ENCODE measurements at places on chromosomes 11 and 22.

- peak; percentile 24 for DNase-seq
These were observed 387.6 kb upstream of the DDI1 start for GRCh38 chr11:103648670-103649400.

DNA sequence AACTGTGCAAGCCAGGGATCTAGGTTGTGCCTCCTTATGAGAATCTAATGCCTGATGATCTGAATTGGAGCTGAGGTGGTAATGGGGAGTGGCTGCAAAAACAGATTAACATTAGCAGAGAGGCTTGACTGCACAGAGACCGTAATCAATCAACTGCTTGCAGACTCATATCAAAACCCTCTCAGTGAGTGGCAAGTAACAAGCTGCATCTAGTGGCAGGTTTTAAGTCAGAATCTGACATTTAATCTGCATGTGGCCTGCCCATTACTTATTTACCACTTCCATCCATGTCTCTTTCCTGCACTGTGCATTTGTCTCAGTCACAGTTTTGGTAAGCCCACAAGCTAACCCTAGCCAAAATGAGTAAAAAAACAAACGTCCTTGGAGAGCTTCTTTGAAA is 11.2 kb downstream of the C11orf58 start:
- no peak for DNase-seq

DNA sequence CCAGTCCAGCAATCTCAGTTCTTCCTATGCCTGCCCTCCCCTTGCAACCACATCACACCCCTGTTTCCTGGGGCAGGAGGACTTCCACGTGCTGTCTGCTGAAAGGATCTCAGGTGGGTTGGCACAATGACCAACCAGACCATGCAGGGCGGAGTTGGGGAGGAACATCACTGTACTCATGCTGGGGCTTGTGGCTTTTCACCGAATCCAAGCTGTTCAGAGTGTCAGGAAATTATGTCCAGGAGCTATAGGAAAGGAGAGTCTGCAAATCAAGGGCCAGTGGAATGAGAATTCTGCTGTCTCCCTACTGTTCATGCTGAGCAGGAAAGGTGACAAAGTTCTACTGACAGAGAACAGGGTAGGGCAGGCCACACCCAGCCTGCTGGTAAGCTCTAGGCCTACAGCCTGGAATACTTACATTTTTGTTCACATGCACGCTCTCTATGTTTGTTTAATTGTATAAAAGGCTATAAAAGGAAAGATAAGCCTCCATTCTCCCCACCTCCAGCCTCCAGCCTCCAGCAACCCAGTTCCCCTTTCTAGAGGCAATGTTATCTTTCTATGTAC is 1.7 kb upstream of the PLAAT2 start:
- no peak for DNase-seq

DNA sequence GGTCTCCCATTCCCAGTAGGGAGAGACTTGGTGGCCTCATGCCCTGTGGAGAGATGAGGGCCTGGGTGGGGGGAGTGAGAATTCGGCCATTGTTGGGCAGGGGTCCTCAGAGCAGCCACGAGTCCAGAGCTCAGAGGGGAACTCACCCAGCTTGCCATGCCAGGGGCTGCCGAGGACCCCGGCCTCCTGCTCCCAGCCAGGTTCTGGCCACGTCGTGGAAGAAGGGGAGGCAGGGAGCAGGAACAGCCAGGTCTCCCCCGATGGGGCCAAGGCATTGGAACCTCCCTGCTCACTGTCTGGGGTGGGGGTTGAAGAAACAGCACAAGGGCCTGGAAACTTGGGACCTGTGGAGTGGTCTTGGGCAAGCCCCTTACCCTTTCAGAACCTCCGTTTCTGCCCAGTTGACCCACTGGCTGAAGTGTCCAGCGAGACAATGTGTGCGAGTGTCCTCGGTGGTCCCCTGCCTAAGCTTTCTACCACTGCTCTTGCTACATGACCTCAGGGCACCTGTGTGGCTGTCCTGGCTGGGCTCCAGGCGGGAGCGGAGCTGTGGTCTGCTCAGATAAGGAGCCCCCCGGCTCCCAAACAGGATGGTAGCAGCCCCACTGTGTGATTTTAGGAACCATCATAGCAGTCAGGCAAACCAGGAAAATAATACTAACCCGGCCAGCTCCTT is 74.7 kb upstream of the WNT11 start:
- no peak for DNase-seq

DNA sequence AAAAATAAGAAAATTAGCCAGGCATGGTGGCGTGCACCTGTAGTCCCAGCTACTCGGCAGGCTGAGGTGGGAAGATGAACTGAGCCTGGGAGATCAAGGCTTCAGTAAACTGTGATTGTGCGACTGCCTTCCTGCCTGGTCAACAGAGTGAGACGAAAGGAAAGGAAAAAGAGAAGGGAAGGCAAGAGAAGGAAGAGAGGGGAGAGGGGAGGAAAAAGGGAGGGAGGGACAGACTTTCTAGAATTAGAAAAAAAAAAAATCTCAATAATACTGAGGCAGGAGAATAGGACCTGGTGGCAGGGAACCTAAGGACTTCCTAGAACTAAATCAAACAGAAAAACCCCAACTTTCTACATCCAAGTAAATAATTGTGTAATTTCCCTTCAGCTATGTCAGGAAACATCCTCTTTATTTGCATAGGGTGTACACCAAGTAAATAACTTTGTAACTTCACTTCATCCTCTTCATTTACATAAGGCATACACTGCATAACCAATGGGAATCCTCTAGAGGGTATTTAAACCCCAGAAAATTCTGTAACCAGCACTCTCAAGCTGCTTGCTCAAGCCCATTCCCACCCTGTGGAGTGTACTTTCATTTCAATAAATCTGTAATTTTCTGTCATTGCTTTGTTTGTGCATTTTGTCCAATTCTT is 8.7 kb downstream of the SBF2 start:
- no peak for DNase-seq

GRCh38 chr11:15627560-15627959 is 512.8 kb downstream of the INSC start:
- DNase-seq: no peak

DNA sequence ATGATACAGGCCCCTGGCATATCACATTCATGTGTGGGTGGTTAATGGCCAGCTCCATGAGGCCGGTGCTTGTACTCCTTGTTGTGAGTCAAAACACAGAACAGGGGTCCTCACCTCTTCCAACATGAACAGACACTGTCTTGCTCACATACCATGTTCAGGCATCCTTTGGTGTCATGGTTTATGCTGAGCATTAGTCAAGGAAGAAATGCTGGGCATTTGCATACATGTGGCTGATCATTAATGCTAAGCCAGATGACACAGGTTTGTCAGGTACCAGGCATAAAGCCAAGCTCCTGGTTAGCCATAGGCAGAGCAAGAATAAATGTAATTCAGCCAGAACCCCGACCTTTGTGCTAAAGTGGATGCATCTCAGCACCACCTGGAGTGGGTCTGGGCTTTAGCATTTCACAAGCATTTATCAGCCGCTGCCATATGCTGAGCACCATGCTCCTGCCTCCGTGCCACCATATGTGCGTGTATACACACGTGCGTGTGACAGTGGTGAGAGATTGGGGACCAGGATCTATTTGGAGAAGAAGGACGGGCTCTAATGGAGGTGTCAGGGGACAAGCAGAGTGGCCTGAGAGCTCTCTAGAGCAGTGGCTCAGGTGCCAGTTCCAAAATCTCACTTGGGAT is 55.0 kb downstream of the MICAL2 start:
- no peak for DNase-seq

DNA sequence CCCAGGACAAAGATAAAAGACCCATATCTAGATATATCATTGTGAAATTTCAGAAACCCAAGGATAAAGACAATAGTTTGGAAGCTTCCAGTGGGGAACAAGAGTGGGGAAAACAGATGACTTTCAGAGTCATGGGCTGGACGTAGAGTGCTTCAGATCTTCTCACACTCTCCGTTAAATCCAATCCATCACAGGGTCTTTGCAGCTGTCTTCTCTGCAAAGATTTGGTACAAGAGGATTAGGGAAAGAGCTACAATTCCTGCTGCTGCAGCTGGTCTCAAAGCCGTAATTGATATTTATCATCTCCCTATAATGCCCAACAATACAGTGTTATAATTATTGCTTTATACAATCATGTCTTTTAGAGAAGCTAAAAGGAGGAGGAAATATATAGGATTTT is 63.4 kb upstream of the CLPB start:
- DNase-seq: no peak

DNA sequence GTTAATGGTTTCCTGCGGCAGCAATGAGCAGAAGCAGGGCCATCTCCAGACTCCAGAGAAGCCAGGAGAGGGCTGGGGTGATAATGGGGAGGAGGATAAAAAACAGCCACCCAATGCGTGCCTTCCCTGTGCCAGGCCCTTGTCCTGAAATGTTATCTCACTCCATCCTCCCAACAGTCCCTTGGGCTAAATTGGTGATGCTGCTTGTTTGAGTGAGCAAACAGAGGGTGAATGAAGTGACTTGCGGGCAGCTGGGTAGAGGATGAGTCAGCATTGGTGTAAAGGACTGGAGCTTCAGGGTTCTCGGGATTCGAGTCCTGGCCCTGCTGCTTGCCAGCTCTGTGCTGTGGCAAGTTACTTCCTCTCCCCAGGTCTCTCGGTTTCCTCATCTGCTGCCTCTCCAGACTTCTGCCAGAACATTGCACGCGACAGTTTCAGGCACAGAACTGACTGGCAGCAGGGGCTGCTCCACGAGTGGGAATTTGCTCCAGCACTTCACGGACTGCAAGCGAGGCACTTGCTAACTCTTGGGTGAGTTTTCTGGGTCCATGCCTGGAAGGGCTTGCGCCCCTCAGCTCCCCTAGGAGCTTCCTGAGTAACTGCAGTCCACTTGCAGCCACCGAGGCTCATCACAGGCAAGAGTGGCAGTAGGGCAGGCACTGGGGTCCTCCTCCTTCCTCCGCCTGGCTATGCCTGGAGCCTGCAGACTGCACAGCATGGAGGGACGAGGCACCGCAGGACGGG is at the start of gene P2RY6:
P2RY6 (plus strand) TSS at position 403 of the 744 bp plus-strand sequence. CDS start 24,181 bp downstream, outside the sequence.
- DNase-seq: no peak

DNA sequence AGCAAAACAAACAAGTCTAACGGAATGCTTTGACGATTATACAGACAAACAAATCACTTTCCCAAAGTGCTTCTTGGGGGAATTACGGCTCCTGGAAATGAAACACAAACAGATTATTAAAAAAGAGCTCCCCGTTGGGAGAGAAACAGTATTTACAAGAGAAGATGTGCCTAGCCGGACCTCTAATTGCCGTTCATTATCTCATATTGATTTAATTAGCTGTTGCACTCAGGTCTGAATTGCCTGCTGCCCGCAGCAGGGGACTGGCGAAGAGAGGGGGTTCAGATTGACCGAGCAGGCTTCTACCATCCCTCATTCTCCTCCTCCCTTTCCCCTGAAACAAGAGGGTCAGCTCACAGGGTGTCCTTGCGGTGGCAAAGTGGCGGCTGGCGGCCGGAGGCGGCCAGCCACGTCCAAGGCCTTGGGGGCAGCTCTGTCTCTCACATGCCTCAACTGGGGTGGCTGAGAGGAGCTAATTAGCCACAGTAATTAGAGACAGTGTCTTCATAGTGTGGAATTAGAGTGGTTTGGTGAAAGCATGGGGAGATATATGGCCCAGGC is 295.1 kb downstream of the MIAT start:
- DNase-seq: no peak

- no peak for DNase-seq
These were observed 1013.9 kb downstream of the TBC1D22A start for GRCh38 chr22:47776329-47776728.

GRCh38 chr11:11960687-11961086 is 47.7 kb downstream of the DKK3 start:
- no peak for DNase-seq

GRCh38 chr11:72233773-72234513 is 9.4 kb downstream of the INPPL1 start:
- no peak for DNase-seq

DNA sequence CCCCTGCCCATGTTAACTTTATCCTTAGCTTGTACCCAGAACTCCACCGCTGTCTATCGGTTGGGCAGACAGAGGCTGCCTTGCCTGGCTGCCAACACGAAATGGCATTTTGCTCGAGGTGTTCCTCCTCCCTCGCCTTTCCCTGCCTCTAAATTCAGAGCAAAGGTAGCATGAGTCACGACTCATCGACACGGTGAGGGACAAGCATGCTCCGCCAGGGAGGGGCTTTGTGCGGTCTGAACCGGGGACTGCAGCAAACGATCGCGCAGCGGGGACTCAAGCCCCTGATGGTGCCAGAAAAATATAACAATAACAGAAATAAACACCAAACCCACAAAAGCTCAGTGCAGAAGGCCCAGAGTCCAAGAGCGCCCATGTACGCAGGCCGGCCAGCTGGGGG is 52.3 kb downstream of the RTL6 start:
- DNase-seq: no peak

- DNase-seq: no peak
These were observed 390.6 kb downstream of the DYNC2H1 start for GRCh38 chr11:103499710-103500340.

GRCh38 chr11:79472819-79473529 is 32.1 kb upstream of the TENM4 start:
- no peak for DNase-seq

GRCh38 chr11:6703247-6704063 is 20.3 kb upstream of the MRPL17 start:
- DNase-seq: peak; percentile 29

- DNase-seq: no peak
These were observed 125.0 kb downstream of the KCNQ1OT1 start for GRCh38 chr11:2574553-2575535.

DNA sequence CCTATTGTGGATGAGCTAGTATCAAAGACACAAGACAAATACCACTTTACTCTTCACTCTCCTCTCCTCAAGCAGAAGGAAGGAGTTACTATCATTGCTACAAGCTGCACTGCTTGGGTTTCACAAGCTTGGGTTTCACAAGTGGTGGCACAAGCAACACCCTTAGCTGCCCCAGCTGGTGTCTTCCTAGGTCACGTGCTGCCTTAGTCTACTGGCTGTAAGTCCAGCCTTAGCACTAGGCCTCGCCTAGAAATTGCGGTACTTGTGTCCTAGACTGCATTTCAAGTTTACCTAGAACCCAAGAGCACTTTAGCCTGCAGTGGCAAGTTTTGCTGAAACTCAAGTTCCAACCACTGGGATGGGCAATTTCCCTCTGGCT is 86.6 kb downstream of the EHF start:
- no peak for DNase-seq

GRCh38 chr11:70364745-70365543 is 33.4 kb upstream of the CTTN start:
- DNase-seq: peak; percentile 14

DNA sequence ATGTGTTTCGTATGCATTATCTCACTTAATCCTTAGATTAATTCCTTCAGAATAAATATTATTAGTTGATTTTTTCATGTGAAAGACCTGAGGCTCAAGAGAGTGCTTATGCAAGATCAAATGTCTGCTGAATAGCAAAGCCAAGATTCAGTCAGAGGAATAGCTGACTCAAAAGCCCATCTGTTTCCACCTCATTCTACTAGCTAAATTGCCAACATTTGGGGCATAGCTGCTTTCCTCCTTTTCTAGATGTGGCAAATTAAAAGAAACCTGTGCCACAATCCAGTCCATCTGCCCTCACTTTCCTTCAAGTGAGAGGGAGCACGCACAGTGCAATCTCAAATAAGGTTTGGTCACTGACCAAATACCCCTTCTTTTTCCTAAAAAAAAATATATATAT is 121.1 kb downstream of the PAX6 start:
- no peak for DNase-seq

- no peak for DNase-seq
These were observed 928.0 kb upstream of the FAT3 start for GRCh38 chr11:91296629-91297028.

Data from B cell (primary cell).